ENCODE measurements at places on chromosomes 1 and 21. TPM values are rescaled to one million over a fixed set of nuclear protein-coding genes. Genes with fewer than 3 reads are reported as not detected.

GRCh38 chr1:20732071-20732587 lies 374 bp downstream of the SH2D5 start:
- H3K27ac ChIP-seq, result peak overlapping the region; percentile 81
- peaks cover 16% of the 10 kb centered on the region for H3K4me1 ChIP-seq
- no peaks in the 10 kb centered on the region for H3K36me3 ChIP-seq
- DNase-seq, result no peak

DNA sequence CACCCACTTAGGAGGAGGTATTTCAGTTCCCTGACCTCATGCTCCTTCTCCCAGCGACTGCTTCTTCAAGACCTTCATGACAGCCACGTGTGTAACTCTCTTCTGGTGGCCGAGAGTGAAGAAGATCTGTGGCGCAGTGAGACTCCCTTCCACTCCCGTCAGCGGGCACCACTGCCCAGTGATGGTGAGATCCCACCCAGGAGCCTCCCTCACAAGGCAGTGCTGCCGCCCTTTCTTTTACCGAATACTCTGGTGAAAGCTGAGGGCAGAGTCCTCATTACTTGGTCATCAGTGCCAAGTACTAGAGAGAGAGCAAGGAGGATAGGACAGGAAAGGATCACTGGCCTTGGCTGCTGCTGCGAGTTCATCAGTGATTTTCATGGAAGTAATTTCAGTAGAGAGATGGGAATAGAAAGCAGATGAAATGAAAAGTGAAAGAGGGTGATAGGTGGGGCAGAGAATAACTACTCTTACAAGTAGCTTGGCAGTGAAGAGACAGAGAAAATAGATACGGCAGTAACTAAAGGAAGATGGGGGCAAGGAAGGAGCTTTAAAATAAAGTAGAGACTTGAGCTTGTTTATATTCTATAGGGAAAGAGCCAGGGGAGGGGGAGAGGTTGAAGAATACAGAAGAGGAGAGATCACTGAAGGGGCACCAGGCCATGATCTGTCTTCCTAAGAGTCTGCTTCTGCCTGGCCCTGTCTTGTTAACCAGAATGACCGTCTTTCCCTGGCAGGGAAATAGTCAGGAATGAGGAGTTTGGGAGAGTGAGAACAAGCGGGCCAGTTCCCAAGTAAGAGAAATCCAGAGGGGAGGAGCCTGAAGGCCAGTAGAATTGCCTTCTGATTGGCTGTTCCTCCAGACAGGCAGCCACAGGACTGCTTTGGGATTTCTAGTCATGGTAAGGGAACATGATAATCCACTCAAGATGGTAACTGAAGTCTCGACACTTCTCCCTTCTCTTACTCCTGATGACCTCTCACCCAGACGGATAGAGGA lies 18.3 kb downstream of the HYI start:
- DNase-seq, result peak; percentile 70
- H3K36me3 ChIP-seq, result no peaks in the 10 kb centered on the region
- no peaks in the 10 kb centered on the region for H3K27me3 ChIP-seq
- no peak overlapping the region for H3K4me3 ChIP-seq
- H3K27ac ChIP-seq, result peak overlapping the region; percentile 69
- no peaks in the 10 kb centered on the region for H3K4me1 ChIP-seq

GRCh38 chr1:67723620-67724019 lies 38.6 kb downstream of the GADD45A start:
- no peaks in the 10 kb centered on the region for H3K4me1 ChIP-seq
- H3K27ac ChIP-seq, result peak overlapping the region; percentile 33
- no peak overlapping the region for H3K4me3 ChIP-seq
- no peak for DNase-seq
- H3K36me3 ChIP-seq, result no peaks in the 10 kb centered on the region

- no peak overlapping the region for H3K4me3 ChIP-seq
- no peaks in the 10 kb centered on the region for H3K36me3 ChIP-seq
- H3K4me1 ChIP-seq, result no peaks in the 10 kb centered on the region
- H3K27ac ChIP-seq, result peak overlapping the region; percentile 24
These were observed 74.9 kb upstream of the ANGPTL1 start for GRCh38 chr1:178945763-178946266.

SPTA1 gene
- total RNA-seq, result not detected

DNA sequence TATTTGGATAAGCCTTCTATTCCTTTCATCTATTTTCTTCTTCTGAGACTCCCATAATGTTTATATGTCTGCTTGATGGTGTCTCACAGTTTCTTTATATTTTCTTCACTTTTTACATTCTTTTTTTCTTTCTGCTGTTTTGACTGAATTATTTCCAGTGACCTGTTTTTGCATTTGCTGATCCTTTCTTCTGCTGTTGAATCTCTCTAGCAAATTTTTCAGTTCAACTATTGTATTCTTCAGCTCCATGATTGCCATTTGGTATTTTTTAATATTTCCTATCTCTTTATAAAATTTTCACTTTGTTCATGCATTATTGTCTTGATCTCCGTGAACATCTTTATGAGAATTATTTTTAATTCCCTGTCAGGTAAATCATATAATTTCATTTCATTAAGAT lies 122.3 kb upstream of the ST6GALNAC5 start:
- no peaks in the 10 kb centered on the region for H3K4me1 ChIP-seq
- no peaks in the 10 kb centered on the region for H3K36me3 ChIP-seq
- no peak overlapping the region for H3K27ac ChIP-seq
- no peak for DNase-seq
- no peaks in the 10 kb centered on the region for H3K27me3 ChIP-seq

- DNase-seq, result peak; percentile 72
- H3K27ac ChIP-seq, result peak overlapping the region; percentile 90
- H3K27me3 ChIP-seq, result no peaks in the 10 kb centered on the region
- H3K4me3 ChIP-seq, result no peak overlapping the region
- H3K36me3 ChIP-seq, result no peaks in the 10 kb centered on the region
These were observed 11.2 kb downstream of the TNFRSF1B start for GRCh38 chr1:12177999-12178441.

MIS18A gene
- total RNA-seq, result 2.4 TPM

MROH9 gene
- total RNA-seq, result not detected

GRCh38 chr1:230422221-230422981 lies 3.7 kb downstream of the PGBD5 start:
- H3K4me1 ChIP-seq, result peaks cover 9% of the 10 kb centered on the region
- H3K27me3 ChIP-seq, result no peaks in the 10 kb centered on the region
- DNase-seq, result no peak
- H3K27ac ChIP-seq, result no peak overlapping the region
- no peak overlapping the region for H3K4me3 ChIP-seq

GRCh38 chr1:43307458-43308158 lies 6.8 kb downstream of the TIE1 start:
- H3K36me3 ChIP-seq, result no peaks in the 10 kb centered on the region
- no peak for DNase-seq
- no peak overlapping the region for H3K4me3 ChIP-seq
- no peaks in the 10 kb centered on the region for H3K27me3 ChIP-seq
- H3K4me1 ChIP-seq, result no peaks in the 10 kb centered on the region

- no peaks in the 10 kb centered on the region for H3K27me3 ChIP-seq
- H3K27ac ChIP-seq, result no peak overlapping the region
- no peak overlapping the region for H3K4me3 ChIP-seq
- no peak for DNase-seq
- H3K36me3 ChIP-seq, result no peaks in the 10 kb centered on the region
These were observed 141.3 kb downstream of the ROR1 start for GRCh38 chr1:63915121-63915520.
